ENCODE measurements at places on chromosomes 16 and 17. TPM values are rescaled to one million over a fixed set of nuclear protein-coding genes. Genes with fewer than 3 reads are reported as not detected.
A peak's percentile ranks its signal among the peaks of the same experiment; 100 is the strongest.

- no peak for DNase-seq
These were observed 45.3 kb upstream of the HLF start for GRCh38 chr17:55219459-55219858.

GRCh38 chr16:29316761-29317183 lies 89.7 kb downstream of the NPIPB11 start:
- DNase-seq = peak; percentile 45

The IGF2BP1 gene
- 260 TPM for total RNA-seq

The TMEM220 gene
- total RNA-seq = 1.6 TPM

GRCh38 chr17:29909236-29910003 lies 20.6 kb downstream of the SSH2 start:
- no peak for DNase-seq

The MYH11 gene
- total RNA-seq = 0.10 TPM

GRCh38 chr16:74080311-74080710 lies 216.3 kb upstream of the PSMD7 start:
- no peak for DNase-seq

The PROCA1 gene
- total RNA-seq = 36.5 TPM

DNA sequence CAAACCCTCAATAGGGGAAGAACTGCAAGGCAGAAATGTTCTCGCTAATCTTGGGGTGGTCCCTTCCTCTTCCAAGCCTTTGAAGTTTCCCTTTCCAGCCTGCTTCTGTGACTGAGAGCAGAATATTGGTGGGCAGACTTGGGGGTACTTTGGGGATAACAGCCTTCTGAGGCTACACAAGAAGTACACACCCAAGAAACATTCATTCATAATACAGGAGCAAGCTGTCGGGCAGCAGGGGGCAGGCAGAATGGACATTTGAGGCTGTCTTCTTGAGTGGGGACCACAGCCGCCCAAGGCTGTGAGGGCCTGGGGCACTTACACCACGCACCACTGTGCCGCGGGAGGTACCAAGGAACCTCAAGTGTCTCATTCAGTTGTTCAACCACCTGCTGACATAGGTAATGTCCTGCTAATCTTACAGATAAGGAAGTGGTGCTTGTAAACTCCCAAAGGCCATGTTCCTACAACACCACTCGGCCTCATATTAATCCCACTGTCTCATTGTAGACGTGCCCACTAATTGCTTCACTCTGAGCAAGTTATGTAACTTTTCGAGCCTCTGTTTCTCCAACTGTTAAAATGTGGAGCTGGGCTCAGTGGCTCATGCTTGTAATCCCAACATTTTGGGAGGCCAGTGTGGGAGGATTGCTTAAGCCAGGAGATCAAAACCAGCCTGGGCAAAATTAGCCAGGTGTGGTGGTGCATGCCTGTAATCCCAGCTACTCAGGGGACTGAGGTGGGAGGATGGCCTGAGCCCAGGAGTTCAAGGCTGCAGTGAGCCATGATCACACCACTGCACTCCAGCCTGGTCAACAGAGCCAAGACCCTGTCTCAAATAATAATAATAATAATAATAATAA lies 2.5 kb upstream of the MRPS23 start:
- no peak for DNase-seq

The GJC1 gene
- 60.9 TPM for total RNA-seq

DNA sequence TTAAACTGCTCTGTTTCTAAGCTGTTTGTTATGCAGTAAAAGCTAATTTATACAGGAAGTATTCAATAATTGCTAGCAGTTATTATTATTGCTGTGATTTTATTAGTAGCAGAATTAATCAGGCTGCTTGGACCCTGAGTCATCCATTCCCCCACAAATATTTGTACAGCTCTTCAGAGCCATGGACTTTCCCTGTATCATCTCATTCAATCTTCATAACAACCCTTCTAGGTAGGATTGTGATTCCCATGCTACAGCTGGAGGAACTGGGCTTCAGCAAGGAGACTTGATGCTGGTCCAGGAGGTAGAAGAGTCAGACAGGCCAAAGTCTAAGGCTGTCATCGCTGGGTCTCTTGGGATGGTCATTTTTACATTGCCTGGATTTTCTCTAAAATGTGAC lies 208.3 kb downstream of the C16orf95 start:
- no peak for DNase-seq

- DNase-seq = no peak
These were observed 16.2 kb downstream of the OTOP3 start for GRCh38 chr17:74951680-74952421.

GRCh38 chr17:40944531-40944930 lies 7.1 kb upstream of the KRT23 start:
- DNase-seq = no peak

DNA sequence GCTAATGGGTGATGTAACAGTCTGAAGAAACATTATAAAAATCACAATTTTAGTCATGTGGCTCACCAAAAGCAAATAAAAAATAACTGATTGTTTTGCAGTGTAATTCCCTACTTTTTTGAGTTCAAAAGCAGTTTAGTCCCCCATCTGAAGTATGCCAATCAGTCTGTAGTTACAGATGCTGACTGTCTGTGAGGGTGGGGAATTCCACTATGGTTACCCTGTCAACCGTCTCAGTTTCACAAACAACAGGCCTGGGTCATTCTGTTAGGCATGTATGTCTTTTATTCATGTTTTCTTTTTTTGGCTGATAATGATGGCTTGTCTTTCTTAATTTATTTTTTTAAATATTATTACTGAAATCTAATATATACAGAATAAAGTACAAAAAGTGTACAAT lies 69.3 kb downstream of the STXBP4 start:
- DNase-seq = no peak

GRCh38 chr17:50256826-50257618 lies 17.2 kb upstream of the TMEM92 start:
- DNase-seq = no peak

GRCh38 chr17:2814481-2815341 lies 18.5 kb downstream of the RAP1GAP2 start:
- DNase-seq = no peak

GRCh38 chr17:46002311-46002972 lies 3.4 kb downstream of the STH start:
- peak; percentile 79 for DNase-seq

The PKMYT1 gene
- total RNA-seq = 8.5 TPM

The ITGB3 gene
- total RNA-seq = not detected

- no peak for DNase-seq
These were observed 25.6 kb downstream of the ABCC3 start for GRCh38 chr17:50660042-50660886.

DNA sequence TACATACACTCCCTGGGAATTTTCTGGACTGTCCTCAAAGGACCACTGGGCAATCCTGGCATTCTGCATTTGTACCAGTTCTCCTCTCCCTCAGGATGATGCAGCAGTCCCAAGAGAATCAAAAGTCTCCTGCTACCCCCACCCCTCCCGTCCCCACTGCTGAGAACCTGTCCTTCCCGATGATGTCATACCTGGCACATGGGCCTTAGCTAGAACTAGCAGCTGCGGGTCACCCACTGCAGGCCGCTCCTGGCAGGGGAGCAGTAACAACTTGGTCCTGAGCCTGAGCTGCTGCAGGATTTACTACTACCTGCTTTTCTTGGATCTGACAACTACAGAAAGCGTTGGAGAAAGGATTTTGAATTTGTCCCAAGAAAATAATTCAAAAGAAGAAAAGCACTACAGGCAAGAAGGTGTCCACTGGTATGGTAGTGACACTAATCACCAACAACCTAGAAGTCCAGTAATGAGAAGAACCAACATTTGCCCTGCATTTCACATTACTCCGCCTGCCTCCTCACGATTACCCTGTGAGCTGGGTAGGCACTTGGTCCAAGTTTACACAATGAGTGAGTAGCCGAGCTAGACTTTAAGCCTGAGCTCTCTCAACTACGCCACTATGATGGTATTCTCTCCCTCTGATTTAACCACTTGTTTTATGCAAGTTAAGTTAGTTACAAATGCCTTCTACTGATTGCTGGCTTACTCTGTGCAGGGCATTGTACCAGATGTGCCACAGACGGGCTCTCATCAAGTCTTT lies 55.3 kb upstream of the ETV4 start:
- no peak for DNase-seq

GRCh38 chr17:49890077-49890821 lies 42.4 kb upstream of the TAC4 start:
- DNase-seq = peak; percentile 49

The ARHGDIG gene
- total RNA-seq = 13.8 TPM

DNA sequence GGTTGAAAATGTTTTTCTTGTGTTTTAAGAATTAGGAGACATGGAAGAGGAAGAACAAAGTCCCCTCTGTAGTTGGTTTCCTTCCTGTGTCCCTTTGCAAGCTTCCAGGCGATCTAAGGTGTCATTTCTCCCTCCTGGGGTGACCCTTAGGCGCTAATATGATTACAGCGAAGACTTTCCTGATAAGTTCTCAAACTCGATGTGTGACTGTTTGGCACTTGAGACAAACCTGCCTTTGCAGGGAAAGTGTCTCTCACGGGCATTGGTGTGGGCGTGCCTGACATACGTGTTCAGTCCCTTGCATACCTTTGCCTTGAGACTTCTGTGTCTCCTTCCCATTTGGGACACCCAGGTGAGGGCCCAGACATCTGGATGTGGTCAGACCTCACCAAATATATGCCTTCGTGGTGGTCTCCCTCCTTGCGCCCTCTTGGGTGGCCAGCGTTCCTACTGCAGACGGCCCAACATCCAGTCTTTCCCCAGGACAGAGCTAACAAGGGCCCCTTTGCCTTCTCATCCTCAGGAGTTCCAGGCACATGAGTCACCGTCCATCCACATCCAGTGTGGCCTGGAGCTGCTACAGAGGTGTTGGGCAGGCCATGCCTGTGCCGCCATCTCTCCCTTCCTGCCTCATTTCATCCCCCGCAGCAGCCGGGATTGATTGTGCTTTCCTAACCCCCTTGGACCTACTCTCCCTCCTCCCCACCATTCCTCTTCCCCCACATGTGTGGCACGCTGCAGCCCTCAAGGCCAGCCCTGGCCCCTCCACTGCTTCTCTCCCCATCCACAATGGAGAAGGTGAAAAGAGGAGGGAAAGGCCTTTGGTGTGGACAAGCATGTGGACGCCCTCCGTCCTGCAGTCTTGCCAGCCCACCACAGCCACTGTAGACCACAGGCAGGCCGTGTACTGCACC lies 3.1 kb upstream of the JPT2 start:
- DNase-seq = no peak

The ABCC11 gene
- not detected for total RNA-seq

DNA sequence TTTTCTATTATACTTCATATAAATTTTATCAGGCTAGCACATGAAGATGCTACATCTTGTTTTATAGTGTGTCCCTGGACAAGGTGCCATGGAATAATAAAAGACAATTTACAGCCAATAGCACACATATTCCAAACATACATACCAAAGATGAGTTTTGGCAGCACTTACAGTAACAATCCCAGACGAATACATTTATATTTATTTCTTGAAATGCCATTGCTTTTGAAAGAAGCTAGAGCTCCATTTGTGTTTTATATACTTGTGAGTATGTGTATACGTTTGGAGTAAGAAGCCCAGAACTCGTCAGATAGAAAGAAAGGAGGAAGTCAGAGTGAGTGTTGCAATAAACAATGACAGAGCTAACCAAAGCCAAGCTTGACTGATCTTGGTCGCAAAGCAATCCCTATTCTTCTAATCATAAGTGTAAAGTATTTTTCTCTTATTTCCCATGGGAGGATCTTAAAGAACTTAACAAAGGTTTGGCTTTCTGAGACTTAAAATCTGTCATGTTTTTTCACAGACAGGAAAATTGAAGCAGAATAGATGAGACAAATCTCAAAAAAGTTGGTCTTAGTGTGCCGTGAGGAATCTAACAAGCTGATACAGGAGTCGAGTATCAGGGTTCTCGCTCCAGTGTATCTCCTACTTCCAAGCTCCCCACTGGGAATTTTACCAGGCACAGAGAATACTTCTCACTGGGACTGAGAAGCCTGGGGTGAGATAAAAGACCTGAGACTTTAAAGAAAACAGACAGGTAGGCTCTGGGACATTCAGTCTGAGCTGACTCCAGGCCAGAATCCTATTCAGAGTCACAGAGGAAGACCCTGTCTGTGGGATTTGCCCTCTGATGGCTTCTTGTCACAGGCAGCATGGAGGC lies 175.4 kb downstream of the AATF start:
- DNase-seq = no peak

DNA sequence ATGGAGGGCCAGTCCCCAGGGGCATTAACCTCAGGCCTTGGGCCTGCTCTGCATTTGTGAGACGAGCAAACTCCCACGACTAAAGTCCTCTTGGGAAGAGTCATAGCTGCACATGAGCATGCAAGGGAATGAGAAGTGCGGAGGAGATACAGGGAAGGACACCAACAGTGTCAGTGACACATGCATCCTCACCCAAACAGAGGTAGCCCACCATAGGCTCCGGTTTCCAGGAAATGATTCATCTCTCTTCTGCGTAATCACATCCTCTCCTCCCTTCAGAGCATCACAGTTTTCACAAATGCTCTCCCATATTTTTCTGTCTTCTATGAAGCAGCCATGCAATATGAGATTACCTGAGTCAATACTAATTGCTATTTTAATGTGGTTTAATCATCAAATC lies 725.7 kb upstream of the GOT2 start:
- peak; percentile 15 for DNase-seq

The PIRT gene
- 0.32 TPM for total RNA-seq

- DNase-seq = no peak
These were observed 43.1 kb downstream of the SCNN1G start for GRCh38 chr16:23225634-23226033.

The EPN3 gene
- total RNA-seq = 0.12 TPM

The ITPRIPL2 gene
- total RNA-seq = 3.4 TPM

The ABCA9 gene
- total RNA-seq = 0.61 TPM

The TMEM100 gene
- total RNA-seq = 1.4 TPM

The CSF3 gene
- not detected for total RNA-seq

GRCh38 chr17:16439303-16439791 lies 24.0 kb downstream of the TRPV2 start:
- DNase-seq = no peak

- peak; percentile 31 for DNase-seq
These were observed 52.3 kb downstream of the GSG1L start for GRCh38 chr16:28011223-28011622.

The C16orf54 gene
- not detected for total RNA-seq

GRCh38 chr17:61504697-61505096 lies 52.5 kb downstream of the TBX4 start:
- no peak for DNase-seq

DNA sequence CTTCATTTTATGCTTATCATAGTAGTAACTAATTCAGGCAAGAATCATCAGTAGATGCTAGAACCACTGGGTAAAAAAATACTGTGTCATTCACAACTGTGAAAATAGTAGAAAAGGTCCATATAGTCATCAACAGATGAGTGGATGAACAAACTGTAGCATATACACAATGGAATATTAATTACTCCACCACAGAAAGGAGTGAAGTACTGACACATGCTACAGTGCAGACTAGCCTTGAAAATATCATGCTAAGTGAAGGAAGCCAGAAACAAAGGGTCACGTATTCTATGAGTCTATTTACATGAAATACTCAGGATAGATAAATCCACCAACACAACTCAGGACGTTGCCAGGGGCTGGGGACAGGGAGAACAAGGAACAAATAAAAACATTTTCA lies 13.3 kb downstream of the USP22 start:
- no peak for DNase-seq

GRCh38 chr17:10021272-10021984 lies 116.4 kb upstream of the RCVRN start:
- DNase-seq = no peak

All from glutamatergic neuron (in vitro differentiated cells).